Fibroblast of the aortic adventitia (primary cell): ENCODE measurements at places on chromosomes 12 and 14.
A peak's percentile ranks its signal among the peaks of the same experiment; 100 is the strongest.

GRCh38 chr12:57842342-57843294 is 3.9 kb downstream of the CTDSP2 start:
- no peak for DNase-seq

DNA sequence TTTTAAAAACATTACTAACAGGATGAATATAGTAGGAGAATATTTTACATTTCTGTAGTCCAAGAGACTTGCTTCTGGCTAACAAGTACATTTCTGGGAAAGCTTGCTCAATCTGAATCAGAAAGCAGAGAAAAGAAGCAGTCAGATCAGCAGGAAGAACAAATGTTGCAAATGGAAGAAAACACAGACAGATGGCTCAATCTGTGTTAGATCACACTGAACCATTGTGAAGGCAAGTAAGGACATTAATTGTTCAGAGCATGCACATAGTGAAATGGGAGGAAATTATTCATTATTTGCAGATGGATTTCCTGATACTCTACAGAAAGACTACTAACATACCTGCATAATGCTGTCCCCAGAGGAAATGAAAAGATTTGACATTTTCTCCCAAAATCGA is 65.2 kb upstream of the CNOT2 start:
- DNase-seq, result peak; percentile 43

GRCh38 chr14:26597589-26598080 is at the start of gene NOVA1:
TSS of gene NOVA1 (minus strand) at chr14:26598033. CDS start at chr14:26597436, 597 bp downstream.
- no peak for DNase-seq

- peak; percentile 92 for DNase-seq
These were observed 32.4 kb downstream of the PLEKHG7 start for GRCh38 chr12:92735131-92735721.

DNA sequence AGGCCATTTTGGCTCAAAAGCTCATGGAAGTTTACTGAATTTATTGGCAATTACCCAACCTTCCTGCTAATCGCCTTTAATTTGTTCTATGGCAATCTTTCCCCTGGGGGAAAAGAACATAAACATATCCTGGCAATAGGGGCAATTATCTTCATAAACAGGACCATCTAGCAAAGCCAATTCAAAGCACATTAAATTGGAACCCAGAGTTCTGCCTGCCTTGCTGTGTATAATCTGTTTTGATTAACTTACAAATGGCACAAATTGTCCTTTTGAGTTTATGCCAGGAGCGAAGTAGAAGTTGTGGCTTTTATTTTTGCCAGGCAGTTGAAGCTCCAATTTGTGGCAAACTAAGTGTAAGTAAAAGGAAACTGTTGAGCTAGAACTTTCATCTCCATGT is 68.6 kb downstream of the C12orf50 start:
- DNase-seq, result no peak

- DNase-seq, result no peak
These were observed 7.0 kb downstream of the CDK2AP1 start for GRCh38 chr12:123264642-123265041.

- DNase-seq, result peak; percentile 24
These were observed 42.1 kb downstream of the KDM2B start for GRCh38 chr12:121538699-121539061.

GRCh38 chr14:103319422-103319821 is 14.6 kb upstream of the EIF5 start:
- DNase-seq, result no peak

- DNase-seq, result peak; percentile 50
These were observed 24.5 kb upstream of the KIF21A start for GRCh38 chr12:39467432-39467870.

DNA sequence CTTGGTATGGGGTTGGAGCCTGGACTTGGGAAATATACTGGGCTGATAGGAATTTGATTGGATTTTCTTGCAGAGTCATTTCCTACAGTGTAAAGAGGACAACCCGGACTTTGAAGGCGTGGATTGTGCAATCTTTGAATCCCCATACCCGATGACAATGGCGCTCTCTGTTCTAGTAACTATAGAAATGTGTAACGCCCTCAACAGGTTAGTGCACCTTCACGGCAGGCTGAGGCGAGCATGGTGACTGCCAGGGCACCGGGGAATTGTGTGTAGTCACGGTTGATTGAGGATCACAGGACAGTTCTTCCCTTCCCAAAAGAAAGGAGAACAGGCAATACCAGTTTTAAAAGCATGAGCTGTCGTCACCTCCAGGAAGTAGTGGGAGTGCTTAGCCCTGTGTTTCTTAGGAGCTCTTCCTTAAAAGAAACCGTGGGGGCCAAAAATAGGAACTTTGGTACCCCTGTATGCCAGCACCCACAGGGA is 58.3 kb downstream of the ANAPC7 start:
- no peak for DNase-seq

- DNase-seq, result no peak
These were observed 4.9 kb upstream of the DHRS2 start for GRCh38 chr14:23631234-23631633.

DNA sequence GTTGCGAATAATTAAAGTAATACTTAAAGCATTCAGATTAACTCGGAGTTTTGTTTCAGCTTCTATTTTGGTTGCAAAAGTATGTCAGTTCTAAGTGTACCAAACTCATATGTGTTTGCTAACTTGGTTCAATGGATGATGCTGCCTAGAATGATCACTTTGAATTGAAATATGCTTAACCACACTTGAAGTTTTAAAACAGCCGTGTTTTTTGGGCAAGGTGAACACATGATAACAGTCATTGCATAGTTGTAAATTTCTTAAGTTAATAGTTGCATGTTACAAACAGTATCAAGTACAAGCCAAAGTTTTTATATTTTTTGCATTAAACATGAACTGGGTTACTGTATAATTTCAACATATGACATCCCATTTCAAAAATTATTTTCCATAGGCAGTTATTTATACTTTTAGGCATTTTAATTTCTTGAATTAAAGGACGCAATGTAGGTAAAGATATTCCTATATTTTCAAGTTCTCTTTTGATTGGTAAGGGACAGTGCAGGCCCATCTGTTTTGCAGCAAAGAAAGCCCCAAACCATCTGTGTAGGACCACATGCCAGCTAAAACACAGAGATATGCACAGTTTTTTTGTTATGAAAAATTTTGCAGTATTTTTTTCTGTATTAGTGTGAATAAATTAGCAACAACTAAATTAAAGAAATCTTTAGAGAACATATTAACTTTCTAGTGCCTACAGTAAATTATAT is 575.5 kb downstream of the PRKD1 start:
- DNase-seq, result no peak
